Activated CD8-positive, alpha-beta memory T cell treated with anti-CD3 and anti-CD28 coated beads for 1 hour (primary cell): ENCODE measurements at places on chromosomes 2 and 18.

GRCh38 chr2:61357681-61358080 lies 113.2 kb downstream of the USP34 start:
- no peak for DNase-seq

- DNase-seq: no peak
These were observed 484.8 kb upstream of the NETO1 start for GRCh38 chr18:73352546-73352945.

DNA sequence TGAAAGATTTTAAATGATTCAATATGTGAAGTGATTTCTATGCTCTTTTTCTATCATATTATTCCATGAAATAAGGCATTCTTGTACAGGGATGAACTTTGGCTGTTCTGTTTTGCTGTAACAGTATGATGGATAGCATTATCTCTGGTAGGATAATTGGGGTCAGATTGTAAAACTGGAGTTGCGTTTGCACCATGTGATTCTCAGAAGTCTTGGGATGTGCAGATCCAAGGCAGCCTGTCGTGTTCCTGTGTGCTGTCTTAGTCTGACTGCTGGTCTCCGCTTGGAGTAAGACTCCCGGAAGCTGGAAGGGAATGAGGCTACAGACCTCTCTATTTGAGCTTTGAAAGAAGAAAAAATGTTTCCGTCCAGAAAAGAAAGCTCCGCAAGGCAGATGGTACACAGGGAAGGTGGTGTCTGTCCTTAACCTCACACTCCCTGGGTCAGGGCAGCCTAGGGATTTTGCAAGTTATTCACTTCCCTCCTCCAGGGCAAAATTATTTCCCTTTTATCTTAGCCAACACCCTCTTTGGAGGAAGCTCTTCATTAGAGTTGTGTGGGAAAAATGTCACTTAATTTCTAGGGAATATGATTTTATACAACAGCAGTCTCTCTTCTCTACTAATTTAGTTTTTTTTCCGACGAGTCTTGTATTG lies 250.6 kb downstream of the PTPRM start:
- DNase-seq: no peak

DNA sequence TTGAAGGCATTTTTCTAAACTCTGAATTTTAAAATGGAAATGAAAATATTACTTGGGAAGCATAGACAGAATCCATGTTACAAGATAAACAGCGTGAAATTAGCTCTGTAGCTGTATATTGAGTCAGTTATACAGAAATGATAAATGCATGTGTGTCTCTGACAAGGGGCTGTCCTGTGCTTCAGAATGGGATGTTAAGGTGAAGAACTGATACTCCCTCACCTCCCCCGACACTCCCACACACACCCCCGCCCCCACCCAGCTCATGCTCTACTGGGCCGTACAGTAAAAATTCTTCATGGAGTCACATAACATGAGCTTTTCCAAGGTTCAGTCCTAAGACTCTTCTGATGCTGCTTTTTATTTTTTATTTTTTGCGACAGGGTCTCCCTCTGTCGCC lies 869 bp upstream of the THUMPD2 start:
- no peak for DNase-seq

GRCh38 chr18:76490670-76491472 lies 4.2 kb downstream of the ZNF516 start:
- DNase-seq: no peak

- DNase-seq: no peak
These were observed 75.8 kb downstream of the SDC1 start for GRCh38 chr2:20148923-20149702.
